ENCODE measurements at places on chromosomes 7 and 10. TPM values are rescaled to one million over a fixed set of nuclear protein-coding genes. Genes with fewer than 3 reads are reported as not detected.

- H3K4me3 ChIP-seq: no peak overlapping the region
- H3K27ac ChIP-seq: no peak overlapping the region
- no peak for DNase-seq
Observed at GRCh38 chr10:70538195-70538520, 59.6 kb downstream of the PALD1 start.

The NSUN5 gene
- total RNA-seq: 23.2 TPM

The NPTX2 gene
- total RNA-seq: 8.1 TPM

The ZNF783 gene
- 8.4 TPM for total RNA-seq

The TAS2R41 gene
- total RNA-seq: not detected

DNA sequence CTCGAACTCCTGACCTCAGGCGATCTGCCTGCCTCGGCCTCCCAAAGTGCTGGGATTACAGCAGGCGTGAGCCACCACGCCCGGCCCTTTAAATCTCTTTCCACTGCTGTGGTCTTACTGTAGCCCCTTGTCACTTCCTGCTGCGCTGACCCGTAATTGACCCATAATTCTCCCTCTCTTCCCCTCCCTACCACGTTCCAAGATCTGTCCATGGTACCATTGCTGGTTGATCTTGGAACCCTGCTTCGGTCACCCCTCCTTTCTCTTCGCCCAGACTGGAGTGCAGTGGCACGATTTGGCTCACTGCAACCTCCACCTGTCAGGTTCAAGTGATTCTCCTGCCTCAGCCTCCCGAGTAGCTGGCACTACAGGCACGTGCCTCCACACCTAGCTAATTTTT, 6.5 kb downstream of the POR start:
- no peak for DNase-seq
- no peaks in the 10 kb centered on the region for H3K36me3 ChIP-seq
- no peak overlapping the region for H3K4me3 ChIP-seq
- no peak overlapping the region for H3K27ac ChIP-seq

DNA sequence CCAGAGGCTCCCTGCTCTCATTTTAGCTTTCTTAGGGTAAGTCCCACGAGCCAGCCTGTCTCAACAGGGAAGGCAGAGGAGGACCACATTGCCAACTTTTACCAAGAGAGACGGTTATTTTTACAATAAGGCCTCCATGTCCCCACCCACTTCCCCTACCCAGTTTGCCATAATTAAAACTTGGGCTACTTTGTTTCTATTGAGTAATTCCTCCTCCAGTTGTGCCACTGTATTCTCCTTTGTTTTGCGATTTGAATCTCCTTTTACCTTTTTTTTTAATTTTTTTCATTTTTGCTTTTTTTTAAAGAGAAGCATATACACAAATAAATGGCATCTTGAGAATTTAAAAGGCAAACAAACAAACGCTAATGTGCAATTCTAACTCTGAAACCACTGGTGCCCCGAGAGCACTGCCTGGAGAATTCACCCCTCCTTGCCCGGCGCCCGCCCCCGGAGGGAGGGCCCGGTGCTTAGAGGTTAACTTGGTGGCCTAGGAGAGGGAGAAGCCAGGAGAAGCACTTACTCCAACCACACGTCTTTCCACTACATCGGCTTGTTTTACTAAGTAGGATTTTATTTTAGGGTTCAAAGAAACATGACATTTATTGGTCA, 282.3 kb downstream of the USP6NL start:
- H3K36me3 ChIP-seq: no peaks in the 10 kb centered on the region
- no peak overlapping the region for H3K4me3 ChIP-seq
- no peaks in the 10 kb centered on the region for H3K27me3 ChIP-seq
- DNase-seq: no peak
- H3K4me1 ChIP-seq: no peaks in the 10 kb centered on the region

GRCh38 chr7:108589199-108589598, 19.5 kb downstream of the DNAJB9 start:
- H3K4me1 ChIP-seq: no peaks in the 10 kb centered on the region
- no peaks in the 10 kb centered on the region for H3K36me3 ChIP-seq
- no peak for DNase-seq
- no peak overlapping the region for H3K4me3 ChIP-seq
- no peak overlapping the region for H3K27ac ChIP-seq

- no peak for DNase-seq
- H3K4me3 ChIP-seq: no peak overlapping the region
- H3K27ac ChIP-seq: no peak overlapping the region
- no peaks in the 10 kb centered on the region for H3K4me1 ChIP-seq
Observed at GRCh38 chr10:56920601-56921261, 559.7 kb upstream of the ZWINT start.
